HT1080 (cell line): ENCODE measurements at places on chromosomes 16 and 17. TPM values are rescaled to one million over a fixed set of nuclear protein-coding genes. Genes with fewer than 3 reads are reported as not detected.

Gene IGSF6
- not detected in 2 replicates for total RNA-seq

Gene TEX19
- 1.4 and 2.1 TPM in 2 replicates for total RNA-seq

Gene NPIPB9
- 0.33 and 0.40 TPM in 2 replicates for total RNA-seq

Gene C16orf96
- total RNA-seq = not detected in 2 replicates

Gene SBK1
- 0.02 and 0.10 TPM in 2 replicates for total RNA-seq

Gene SDK2
- total RNA-seq = 0.20 and 0.39 TPM in 2 replicates

Gene HS3ST3A1
- 163 and 187 TPM in 2 replicates for total RNA-seq

Gene KRTAP4-6
- not detected in 2 replicates for total RNA-seq

Gene TVP23A
- not detected in 2 replicates for total RNA-seq

Gene TEKT5
- total RNA-seq = 0.11 TPM in 1 of 2 replicates, not detected in the other

Gene TBC1D16
- total RNA-seq = 24.1 and 24.4 TPM in 2 replicates

Gene CLEC18B
- not detected in 2 replicates for total RNA-seq

Gene GAS2L2
- 0.05 TPM in 1 of 2 replicates, not detected in the other for total RNA-seq

Gene TPSAB1
- not detected in 2 replicates for total RNA-seq

Gene GNAO1
- total RNA-seq = 0.05 TPM in 1 of 2 replicates, not detected in the other

Gene ZC3H18
- 18.7 and 21.7 TPM in 2 replicates for total RNA-seq

Gene RTN4RL1
- 4.3 and 5.6 TPM in 2 replicates for total RNA-seq
